ENCODE measurements at places on chromosomes 3 and 15.

DNA sequence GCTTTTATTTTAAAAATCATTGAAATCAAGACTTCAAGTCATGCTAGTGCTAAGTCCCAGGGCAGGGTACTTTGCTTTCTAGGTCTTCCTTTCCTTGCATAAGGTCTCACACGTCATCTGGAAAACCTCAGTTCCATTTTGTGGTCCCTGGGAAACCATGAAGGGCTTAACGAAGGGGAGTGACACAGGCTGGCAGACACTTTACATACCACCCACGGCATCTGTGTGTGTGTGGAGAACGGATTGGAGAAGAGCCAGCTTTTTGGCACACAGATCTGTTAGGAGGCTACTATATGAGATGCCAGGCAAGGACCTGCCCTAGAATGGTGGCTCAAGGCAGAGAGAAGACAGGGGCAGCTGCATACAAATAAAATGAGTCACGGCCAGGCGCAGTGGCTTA is 107.5 kb upstream of the NSMCE3 start:
- DNase-seq, result no peak

DNA sequence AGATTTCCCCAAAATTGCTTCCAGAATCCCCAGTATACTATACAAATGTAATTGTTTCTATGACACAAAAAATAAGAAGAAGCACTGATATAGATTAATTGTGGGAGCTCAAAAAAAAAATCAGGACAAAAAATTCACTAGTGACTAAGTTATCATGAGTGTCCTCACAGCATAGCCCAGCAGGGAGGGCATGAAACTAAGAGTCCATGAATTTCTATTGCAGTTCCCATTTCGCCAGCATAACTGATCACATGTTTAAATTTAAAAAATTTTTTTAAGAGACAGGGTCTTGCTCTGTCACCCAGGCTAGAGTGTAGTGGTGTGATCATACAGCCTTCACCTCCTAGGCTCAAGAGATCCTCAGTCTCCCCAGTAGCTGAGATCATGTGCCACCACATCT is 10.6 kb downstream of the NCEH1 start:
- DNase-seq, result no peak

GRCh38 chr3:186823386-186823785 is 17.1 kb upstream of the RFC4 start:
- no peak for DNase-seq

- DNase-seq, result peak; percentile 47
Observed at GRCh38 chr3:42376344-42376798, 34.0 kb downstream of the LYZL4 start.

DNA sequence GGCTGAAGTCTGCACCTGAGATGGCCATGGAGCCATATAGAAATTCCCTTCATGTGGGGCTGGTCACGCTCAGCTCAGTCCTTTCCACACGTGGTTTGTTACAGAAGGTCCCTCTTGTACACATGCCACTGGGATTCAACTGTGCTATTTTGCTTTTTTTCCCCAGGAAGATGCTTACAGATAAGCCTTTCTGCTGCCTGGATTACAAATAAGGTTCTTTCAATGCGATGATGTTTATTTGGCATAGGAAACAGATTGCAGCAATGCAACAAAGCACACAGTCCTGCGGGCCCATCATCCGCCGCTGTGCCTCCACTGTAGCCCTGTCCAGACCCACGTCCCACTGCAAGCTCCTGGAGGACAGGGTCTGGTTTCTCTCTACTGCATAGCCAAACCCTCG is 124.8 kb downstream of the XXYLT1 start:
- no peak for DNase-seq

- DNase-seq, result no peak
Observed at GRCh38 chr3:63523100-63523499, 129.4 kb upstream of the SNTN start.

All from stimulated activated CD4-positive, alpha-beta T cell treated with anti-CD3 and anti-CD28 coated beads, Interleukin-4, amount 100 ng/mL, for 24 hours (primary cell).